Retinal pigment epithelial cell (primary cell): ENCODE measurements at places on chromosomes 6 and 20.

- DNase-seq = no peak
These were observed 265.9 kb upstream of the RIN2 start for GRCh38 chr20:19492116-19492515.

GRCh38 chr6:142644866-142645265, 300.1 kb downstream of the HIVEP2 start:
- no peak for DNase-seq

DNA sequence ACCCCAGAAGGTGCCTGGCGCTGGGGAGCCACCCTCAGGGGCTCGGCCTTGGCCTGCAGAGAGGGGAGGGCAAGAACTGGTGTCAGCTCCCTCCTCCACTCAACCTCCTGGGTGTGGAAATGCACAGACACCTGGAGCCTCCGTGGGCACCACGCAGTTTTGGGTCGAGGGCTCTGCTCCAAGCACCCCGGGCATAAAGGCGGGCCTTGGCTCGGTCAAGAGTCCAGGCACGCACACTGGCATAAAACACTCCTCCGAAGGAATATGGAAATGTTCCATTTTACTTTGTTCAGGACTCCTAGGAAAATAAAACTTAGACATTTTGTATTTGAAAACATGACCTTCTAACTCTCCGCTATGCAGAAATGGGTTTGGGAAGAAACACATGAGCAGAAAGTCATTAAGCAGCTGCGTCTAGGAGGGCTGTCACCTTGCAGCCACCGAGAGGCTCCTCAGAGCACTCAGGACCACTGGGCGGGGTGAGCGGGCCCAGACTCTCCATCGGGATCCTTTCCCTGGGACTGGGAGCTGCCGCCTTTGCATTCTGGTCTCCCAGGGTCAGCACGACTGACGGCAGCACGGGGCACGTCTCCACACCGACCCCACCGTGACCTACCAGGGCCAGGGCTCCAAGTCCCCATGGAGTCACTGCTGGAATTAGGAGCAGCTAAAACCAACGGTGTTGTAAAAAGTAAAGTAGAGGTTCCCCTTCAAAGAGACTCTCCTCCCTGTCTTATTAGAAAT, 46.0 kb upstream of the DACT2 start:
- no peak for DNase-seq

DNA sequence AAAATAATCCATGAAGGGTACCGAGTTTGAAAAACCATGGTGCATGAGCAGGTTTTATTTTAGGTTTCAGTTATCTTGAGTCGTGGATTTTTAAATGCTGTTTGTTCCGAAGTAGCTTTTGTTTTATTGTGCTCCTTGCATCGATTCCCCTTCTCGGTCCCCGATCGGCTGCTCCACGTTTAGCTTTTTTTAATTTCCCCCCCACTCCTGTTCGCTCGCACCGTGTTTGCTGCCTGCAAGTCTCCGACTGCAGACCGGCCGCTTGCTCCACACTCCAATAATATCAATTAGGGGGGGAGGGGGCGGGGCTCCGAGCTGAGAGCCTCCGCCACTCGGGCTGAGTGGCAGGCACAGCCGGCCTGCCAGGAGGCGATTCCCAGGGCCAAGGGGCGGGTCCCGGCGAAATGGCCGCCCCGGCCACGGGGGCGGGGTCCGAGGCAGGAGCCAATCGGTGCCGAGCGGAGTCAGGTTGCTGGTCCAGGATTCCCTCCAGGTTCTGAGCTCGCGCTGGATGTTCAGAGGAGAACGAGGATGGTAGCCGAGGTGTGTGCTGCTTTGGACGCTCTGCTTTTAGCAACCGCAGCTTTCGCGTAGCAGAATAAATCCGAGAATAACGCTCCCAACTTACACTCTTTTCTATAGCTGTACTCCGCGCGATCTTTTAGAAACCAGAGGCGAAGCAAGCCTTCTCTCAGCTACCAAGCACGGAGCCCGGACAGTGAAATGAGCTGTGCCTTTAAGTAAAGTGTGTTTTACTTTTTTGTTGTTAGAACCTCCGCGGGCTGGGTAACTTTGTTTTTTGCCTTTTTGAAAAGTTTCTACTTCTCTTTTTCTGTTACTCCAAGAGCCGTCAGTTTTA, at the start of gene EPHA7:
Gene EPHA7, minus strand, starts transcription at position 256 of the 859 bp plus-strand sequence. Its CDS starts 218 bp downstream, at position 38.
- peak; percentile 87 for DNase-seq

DNA sequence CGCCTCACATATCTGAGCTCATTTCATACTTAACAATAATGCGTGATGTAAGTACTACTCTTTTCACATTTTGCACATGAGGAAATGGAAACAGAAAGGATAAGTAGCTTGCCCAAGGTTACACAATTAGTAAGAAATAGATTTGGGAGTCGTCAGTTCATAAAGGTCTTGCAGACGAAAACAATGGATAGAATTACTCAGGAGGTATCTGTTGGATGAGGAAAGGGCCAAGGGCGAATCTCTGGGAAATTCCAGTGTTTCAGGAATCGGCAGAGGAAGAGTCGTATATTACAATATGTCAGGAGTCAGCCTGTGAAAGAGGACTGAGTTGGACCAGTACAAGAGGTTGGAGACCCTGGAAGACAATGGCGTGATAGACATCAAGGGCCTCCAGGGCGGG, 12.8 kb upstream of the EDN1 start:
- no peak for DNase-seq

DNA sequence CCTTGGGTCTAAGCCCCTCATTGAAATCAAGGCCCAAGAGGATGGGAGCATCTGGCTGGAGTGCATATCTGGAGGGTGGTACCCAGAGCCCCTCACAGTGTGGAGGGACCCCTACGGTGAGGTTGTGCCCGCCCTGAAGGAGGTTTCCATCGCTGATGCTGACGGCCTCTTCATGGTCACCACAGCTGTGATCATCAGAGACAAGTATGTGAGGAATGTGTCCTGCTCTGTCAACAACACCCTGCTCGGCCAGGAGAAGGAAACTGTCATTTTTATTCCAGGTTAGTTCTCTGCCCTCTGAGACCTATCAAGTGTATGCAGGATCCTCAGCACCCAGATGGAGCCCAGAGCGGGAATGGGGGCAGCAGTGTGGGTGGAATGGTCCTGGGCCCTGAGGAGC, 5.1 kb downstream of the BTN2A2 start:
- DNase-seq = no peak

- no peak for DNase-seq
These were observed 59.9 kb downstream of the TNFAIP3 start for GRCh38 chr6:137926985-137927384.

- DNase-seq = no peak
These were observed 86.6 kb downstream of the SLC16A10 start for GRCh38 chr6:111173946-111174345.

- DNase-seq = peak; percentile 75
These were observed 1.3 kb downstream of the MAPK14 start for GRCh38 chr6:36028877-36029324.

DNA sequence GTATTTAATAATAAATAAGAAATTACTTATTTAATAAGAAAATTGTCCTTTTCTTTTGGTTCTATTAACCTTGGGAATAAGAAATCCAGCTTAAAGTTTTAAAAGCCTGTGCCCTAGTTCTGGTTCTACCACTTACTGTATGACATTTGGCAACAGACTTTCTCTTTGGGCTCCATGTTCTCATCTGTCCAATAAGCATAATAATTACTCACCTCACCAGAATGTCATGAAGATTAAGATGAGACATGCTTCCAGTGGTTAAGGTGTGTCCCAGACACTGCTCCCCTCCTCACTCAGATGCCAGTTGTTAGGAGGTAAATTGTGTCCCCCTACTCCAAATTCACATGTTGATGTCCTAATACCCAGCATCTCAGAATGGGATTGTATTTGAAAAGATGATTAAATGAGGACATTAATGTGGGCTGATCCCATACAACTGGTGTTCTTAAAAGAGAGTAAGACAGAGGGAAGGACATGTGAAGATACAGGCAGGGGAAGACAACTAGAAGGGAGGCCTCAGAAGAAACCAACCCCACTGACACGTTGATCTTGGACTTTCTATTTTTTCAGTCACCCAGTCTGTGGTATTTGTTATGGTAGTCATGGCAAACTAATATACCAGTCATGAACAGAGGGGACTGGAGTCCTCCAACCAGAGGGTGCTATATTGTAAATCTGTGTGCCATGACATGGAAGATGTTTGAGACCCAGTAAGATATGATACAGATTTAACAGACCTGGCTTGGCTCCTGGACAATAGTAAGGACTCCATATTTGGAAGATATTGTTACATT, 6.4 kb upstream of the MICAL1 start:
- DNase-seq = no peak

DNA sequence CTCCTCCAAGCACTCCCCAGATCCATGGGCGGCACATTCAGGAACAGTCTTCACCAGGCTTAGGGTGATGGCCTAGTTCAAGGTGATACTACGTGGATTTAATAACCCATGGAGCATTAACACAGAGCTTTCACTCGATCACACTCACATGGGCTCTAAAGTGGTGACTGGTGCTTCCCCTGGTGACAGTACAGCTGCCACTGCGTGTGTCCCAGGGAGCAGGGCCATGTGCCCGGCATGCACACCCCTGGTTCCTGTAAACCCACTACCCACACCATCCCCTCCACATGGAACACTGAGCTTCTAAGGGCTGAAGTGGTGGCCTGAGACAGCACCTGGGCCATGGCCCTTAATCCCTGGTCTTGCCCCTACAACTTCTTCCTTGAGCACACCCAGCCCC, 27.8 kb upstream of the APMAP start:
- DNase-seq = no peak

DNA sequence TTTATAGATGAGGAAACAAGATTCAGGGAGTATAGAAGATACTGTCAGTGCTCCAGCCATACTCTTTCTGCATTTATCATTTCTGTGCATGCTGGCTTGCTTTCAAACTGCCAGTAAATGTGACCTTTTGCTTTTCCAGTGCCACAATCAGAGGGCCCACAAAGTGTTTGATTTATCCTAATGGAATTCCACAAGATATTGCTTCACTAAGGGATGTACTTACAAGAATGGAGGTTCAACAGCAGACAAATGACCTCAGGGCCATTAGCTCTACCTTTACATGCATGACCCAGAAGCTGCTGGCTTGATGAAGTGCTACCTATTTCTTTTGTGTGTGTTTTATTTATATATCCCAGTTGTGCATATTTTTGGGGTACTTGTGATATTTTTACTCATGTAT, 171.5 kb upstream of the GRIK2 start:
- DNase-seq = no peak

DNA sequence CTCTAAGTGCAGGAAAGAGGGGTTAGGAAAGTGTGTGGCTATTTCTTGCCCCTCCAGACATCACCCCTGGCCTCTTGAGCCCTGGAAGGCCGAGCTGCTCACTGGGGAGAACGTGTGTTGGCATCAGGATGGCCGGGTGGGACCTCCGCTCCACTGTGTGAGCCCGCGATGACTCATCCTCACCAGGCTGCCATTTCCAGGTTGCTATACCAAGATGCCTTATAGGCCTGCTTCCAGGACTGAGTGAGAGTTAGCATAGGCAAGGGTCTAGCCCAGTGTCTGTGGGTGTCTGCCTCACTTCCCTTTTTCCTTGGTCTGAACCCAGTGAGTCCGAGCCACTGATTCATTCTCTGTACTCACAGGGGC, 105.0 kb downstream of the MRPL14 start:
- DNase-seq = no peak

DNA sequence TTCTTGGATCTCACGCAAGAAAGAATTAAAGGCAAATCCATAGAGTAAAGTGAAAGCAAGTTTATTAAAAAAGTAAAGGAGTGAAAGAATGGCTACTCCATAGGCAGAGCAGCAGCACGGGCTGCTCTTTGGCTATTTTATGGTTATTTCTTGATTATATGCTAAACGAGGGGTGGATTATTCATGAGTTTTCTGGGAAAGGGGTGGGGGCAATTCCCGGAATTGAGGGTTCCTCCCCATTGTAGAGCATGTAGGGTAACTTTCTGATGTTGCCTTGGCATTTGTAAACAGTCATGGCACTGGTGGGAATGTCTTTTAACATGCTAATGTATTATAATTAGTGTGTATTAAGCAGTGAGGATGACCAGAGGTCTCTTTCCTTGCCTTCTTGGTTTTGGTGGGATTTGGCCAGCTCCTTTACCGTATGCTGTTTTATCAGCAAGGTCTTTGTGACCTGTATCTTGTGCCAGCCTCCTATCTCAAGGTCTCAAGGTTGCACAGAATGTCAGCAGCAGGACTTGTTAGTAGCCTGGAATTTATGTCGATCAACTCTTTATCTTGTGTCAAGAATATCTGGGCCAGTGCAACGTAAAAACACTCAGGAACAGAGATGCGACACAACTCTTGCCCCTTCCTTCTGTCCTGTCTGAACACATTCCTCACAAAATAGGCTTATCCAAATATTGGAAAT, 931.4 kb downstream of the QKI start:
- DNase-seq = no peak

DNA sequence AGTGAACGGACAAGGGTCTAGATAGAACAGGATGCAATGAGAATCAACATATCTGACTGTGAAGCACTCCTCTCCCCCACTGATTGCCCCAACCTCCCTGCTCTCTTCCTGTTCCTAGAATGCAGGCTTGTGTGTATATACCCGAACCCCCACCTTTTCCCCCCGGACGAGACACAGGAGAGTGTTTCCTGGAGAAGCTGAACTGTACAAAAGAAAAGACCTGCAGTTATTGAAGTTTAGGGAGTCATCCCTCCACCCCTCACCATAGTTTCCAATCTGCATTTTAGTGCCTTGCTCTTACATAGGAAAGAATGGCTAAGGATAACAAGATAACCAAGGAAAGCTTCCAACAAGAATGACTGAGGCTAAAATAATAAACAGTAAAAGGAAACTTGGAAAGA, 55.5 kb upstream of the PDE10A start:
- DNase-seq = no peak

GRCh38 chr6:63589952-63590411, 17.7 kb downstream of the LOC128125822 start:
- no peak for DNase-seq

DNA sequence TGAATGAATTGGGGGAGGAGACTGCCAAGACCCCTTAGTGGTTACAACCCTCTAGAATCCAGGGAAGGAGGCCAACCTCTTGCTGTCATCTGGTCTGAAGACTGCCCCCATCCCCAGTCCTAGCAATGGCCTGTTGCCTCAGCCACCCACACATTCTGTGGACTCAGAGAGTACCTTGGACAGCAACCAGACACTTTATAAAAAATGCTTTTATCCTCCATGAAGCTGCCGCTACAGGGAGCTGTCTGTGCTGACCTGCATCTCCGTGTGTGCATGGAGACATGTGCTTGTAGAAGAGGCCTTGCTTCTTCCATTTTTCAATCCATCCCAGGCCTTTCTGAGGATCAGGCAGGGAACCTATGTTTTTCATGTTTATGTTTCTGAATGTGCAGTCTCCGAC, 15.2 kb downstream of the CDH22 start:
- DNase-seq = peak; percentile 12
